ENCODE measurements at places on chromosomes 7 and 10.
A peak's percentile ranks its signal among the peaks of the same experiment; 100 is the strongest.

DNA sequence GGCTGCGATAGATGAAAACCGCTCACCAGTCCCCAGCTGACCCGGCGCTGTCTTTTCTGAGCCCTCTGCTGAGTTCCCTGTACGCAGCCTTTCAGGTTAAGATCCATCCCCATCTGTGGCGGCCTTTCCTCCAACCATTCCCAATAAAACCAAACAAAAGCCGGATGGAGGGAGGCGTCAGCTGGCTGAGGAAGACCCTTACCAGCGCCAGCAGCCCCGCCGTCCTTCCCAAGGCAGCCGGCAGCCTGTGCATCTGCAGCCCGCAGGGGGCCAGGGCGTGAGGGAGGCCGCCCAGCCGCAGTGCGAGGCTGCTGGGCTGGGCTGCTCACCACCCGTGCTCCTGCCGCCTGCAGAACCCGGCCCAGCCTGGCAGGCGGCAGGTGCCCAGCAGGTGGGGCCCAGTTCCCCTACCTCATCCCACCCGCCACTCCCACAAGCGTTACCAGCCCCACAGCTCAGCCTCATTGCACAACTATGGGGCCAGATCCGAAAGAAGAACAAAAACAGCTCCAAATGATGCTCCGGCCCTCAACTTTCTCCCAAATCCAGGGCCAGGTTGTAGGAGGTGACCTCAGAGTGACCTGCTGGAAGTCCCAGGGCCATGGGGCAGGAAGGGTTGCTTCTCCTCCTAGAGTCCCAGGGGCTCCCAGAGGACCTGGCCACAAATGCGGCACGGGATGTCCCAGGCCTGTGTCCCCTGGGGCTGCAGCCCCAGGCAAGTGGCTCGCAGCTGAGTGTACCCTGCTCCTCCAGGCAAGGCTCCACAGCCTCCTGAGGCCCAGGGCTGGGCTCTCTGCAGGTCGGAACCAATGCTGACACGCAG is 23.8 kb downstream of the PAPOLB start:
- DNase-seq, result no peak

GRCh38 chr10:59008452-59008851 is 168.0 kb upstream of the PHYHIPL start:
- DNase-seq, result no peak

DNA sequence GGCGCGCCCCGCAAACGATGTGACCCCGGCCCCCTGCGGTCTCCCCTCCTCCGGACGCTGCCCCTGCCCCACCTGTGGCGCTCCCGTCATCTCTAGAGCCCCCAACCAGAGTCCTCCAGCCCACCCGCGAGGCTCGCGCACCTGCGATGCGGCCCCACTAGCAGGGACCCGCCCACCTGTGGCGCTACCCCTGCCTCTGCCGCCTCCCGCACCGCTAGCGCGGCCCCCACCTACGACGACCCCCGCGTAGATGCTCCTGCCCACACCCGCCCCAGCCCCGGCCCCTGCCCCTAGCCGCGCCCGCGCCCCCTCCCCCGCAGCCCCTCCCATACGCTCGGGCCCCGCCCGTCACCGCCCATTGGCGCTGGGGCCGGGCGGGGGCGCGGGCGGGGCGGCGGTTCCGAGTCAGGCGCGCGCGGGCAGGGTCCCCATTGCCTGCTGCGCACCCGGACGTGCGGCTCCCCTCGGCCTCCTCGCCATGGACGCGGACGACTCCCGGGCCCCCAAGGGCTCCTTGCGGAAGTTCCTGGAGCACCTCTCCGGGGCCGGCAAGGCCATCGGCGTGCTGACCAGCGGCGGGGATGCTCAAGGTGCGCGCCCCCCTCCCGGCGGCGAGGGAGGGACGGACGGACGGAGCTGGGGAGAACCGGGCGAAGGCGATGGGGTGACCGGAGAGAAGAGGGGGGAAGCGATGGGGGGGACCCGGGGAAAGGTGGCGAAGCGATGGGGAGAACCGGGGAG is at the start of gene PFKP:
TSS of gene PFKP (plus strand) at position 431 of the 741 bp plus-strand sequence. CDS start at position 479, 48 bp downstream.
- peak; percentile 38 for DNase-seq

- DNase-seq, result no peak
These were observed 611.3 kb upstream of the GALNT17 start for GRCh38 chr7:70520611-70521010.

- peak; percentile 71 for DNase-seq
These were observed 171.3 kb downstream of the MAGI2 start for GRCh38 chr7:79282070-79282694.

DNA sequence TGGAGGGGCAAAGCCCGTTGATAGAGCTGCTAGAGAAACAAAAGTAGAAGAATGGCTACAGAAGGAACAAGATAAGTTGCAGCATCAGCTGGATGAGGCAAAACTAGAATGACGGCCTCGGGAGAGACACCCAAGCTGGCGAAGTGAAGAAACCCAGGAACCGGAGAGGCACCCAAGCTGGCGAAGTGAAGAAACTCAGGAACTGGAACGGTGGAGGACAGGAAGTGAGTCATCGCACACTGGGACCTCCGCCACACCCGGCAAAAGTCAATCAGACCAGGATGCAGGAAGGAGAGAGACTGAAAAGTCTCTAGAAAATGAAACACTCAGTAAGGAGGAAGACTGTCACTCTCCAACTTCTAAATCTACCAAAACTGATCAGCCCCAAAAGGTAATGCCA is 133.0 kb upstream of the NEBL start:
- peak; percentile 73 for DNase-seq

GRCh38 chr7:34735526-34735925 is 77.5 kb downstream of the NPSR1 start:
- DNase-seq, result no peak

GRCh38 chr7:128777156-128778123 is 1.8 kb upstream of the OPN1SW start:
- DNase-seq, result peak; percentile 35

- peak; percentile 54 for DNase-seq
These were observed 32.8 kb upstream of the DLG5 start for GRCh38 chr10:77959384-77959783.

DNA sequence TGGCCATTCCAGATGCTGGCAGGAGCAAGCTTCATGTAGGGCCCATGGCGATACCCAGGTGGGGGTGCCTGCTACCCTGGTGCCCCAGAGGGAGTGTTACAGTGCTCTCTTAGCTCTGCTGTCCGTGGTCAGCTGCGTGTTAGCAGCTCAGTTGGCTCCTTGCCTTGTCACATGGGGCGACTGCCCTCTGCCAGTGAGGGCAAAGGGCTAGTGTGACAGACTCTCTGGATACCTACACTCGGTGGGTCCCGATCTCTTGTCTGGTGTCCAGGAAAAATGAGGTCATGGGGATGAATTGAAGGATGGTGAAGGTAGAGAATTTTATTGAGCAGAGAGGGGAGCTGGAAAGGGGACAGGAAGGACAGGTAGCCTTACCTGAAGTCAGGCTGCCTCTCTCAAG is 152.2 kb downstream of the CYP26A1 start:
- no peak for DNase-seq

- peak; percentile 34 for DNase-seq
These were observed 868 bp downstream of the TIAL1 start for GRCh38 chr10:119595676-119596515.

GRCh38 chr7:140640727-140641523 is at the start of gene DENND2A:
Gene DENND2A, minus strand, starts transcription at chr7:140640813. Its CDS starts 38,416 bp downstream, at chr7:140602397.
- DNase-seq, result peak; percentile 12

DNA sequence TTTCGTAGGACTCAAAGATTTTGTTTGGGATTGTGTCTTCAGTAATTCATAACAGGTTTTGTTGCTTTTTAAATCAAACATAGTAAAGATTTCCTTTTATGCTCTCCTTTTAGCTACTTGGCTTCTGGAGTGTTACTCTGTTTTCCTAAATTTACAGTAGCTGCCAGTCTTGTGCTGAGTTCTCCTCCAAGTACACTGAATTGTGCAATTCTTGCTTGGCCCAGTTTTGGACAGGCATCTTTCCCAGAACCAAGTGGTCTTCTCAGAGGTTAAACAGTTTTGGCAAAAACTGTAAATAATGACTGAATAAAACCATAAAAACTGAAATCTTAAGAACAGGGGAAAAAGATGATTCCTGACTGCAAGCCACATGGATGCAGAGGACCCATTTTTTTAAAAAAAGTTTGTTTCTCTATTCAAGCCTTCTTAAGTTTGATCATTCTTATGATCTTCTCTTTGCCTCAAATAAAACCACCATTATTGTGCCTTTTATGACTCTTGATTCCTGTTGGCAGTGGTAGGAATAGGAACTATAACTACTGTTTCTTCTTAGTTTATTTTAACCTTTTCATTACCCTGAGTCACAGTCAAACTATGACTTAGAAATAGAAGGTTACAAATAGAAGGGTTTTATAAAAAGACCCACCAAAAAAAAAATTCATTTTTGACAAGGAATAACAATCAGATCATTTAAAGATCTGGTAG is 88.0 kb downstream of the MDFIC start:
- DNase-seq, result no peak

GRCh38 chr10:52682766-52683165 is 89.8 kb downstream of the MBL2 start:
- no peak for DNase-seq

DNA sequence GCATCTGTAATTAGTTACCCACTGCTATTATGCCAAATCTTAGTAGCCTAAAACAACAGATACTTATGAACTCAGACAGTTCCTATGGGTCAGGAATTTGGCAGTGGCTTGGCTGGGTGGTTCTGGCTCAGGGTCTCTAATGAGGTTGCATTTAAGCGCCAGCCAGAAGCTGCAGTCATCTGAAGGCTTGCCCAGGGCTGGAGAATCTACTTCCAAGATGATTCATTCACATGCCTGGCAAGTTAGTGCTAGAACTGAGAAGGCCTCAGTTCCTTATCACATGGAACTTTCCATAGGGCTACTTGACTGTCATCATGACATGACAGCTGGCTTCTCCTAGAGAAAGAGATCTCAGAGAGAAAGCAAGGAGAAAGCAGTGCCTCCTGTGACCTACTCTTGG is 121.3 kb downstream of the AVL9 start:
- DNase-seq, result peak; percentile 71

DNA sequence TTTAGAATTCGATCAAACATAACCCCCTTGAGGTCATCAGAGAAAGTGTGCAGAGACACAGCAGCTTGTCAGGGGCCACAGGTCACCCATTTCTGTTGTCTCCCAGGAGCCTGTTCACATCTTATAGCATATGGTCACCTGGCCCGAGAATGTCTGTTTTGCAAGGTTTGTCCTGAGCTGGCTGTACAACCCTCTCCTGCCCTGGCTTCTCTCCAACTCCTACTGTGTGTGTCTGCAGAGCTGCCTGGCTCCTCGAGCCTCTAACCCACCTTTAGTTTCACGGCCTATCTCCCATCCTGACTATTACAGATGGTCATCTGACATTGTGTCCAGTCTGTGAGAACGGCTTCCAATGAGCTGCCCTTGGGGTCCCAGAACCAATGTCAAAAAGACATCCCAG is 683.4 kb downstream of the SDK1 start:
- DNase-seq, result no peak

- DNase-seq, result no peak
These were observed 4.6 kb downstream of the HMX3 start for GRCh38 chr10:123140164-123140982.

DNA sequence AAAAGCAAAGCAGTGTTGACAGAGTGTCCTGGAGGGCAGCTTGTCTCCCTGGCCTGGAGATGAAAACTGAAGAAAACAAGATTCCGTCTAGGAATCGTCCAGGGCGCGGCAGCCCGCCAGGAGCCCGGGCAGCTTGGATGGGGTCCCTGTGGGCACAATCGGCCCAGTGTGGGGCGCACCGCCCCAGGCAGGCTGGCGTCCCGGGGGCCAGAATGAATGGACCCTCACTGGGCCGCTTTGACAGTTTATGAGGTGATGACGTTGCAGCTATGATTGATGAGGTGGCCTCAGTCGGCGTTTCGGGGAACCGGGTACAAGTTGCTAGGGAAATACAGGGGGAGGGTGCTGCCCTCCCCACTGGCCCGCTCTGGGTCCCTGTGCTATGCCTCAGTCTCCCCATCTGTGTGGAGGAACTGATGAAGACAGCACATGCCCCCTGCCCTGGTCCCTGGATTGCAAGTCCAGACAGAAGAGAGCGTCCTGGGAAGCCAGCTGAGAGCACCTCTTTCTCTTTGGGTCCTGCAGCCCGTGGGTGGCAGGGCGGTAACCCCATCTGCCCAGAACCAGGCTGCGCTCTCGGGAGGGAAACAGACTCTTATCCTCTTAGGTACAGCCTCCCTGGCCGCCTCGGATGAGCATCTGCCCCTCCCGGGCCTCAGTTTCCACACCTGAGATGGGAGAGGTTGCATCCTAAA is 131.3 kb downstream of the LHPP start:
- DNase-seq, result no peak

DNA sequence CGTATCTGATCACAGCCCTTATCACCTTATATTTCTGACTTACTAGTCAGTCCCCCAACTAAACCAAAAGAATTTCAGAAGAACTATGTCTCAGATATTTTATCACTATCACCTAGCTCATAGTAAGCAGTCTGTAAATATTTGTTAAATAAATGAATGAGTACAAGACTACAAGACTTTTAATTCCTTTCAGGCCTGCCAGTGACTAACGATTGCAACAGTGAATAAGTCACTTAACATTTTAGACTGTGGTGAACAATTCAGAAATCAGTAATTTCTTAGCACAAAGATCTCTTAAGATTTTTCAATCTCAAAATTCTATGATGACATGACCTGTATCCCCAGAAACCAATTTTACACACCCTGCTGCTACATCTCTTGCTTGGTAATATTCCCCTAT is 162.2 kb downstream of the IMMP2L start:
- no peak for DNase-seq

- peak; percentile 24 for DNase-seq
These were observed 453.1 kb downstream of the SORCS1 start for GRCh38 chr10:106711313-106711906.

- no peak for DNase-seq
These were observed 58.1 kb downstream of the DMBT1 start for GRCh38 chr10:122618461-122619165.

DNA sequence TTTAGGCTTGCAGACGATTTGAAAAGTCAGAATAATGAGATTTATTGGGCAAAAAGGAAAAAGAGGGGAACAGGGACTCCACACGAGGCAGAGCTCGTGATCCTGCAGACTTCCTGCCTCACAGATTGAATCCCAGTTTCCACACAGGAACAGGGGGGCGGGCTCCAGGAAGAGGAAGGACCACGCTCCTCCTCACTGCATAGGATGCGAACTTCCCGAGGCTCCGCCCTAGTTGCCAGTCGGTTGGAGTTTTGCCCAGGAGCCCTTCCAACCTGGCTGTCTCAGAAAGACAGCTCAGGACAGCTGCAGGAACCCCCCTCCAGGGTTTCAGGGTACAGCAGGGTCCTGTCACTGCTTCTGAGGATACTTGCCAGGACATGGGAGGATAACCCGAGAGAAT is 488.3 kb upstream of the ADARB2 start:
- DNase-seq, result no peak

DNA sequence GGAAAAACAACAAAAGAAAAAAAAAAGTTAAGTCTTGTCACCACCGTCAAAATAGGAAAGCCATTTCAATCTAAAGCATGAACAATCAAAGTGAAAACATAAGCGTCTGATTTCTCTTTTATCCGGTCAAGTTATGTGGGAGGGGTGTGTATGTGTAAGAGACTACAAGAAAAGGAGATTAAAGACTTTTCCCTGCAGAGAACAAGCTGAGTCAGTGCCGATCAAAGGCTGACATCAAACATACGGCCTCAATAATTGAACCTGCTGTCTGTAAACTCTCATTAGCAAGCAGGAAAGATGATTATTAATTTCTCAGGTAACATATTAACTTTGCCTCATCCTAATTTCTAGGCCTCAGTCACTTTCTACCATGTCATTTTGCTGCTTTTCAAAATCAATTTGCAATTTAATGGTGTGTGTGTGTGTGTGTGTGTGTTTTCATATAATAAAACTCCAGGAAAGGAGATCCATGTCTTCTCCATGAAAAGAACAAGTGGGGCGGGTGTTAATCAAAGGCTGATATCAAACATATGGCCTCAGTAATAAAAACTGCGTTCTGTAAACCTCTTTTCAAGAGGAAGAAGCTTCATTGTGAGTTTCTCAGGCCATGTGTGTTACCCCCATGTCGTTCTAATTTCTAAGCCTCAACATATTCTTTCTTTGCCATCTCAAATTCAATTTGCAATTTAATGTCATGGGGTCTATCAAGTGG is 649.1 kb upstream of the SORCS1 start:
- DNase-seq, result no peak
